Activated CD4-positive, CD25-positive, alpha-beta regulatory T cell treated with anti-CD3 and anti-CD28 coated beads, Interleukin-2, amount 50 U/mL, for 16 hours (primary cell): ENCODE measurements at places on chromosomes 7 and 10.

DNA sequence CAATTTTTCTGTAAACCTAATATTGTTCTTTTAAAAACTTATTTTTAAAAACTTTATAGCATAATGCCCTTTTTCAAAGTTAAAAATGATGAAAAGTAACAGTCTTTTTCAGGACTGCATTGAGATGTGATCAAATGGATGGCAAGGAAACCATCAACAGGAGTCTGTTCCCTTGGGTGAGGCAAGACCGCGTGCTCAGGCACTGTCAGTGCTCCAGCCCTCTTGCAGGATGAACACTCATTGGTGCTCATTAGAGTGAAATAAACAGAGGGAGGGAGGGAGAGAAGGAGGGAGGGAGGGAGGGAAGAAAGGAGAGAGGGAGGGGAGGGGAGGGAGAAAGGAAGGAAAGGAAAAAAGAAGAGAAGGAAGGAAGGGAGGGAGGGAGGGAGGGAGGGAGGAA lies 145.7 kb upstream of the CHST15 start:
- DNase-seq, result no peak

- no peak for DNase-seq
These were observed 37.2 kb upstream of the BTBD16 start for GRCh38 chr10:122233857-122234348.

DNA sequence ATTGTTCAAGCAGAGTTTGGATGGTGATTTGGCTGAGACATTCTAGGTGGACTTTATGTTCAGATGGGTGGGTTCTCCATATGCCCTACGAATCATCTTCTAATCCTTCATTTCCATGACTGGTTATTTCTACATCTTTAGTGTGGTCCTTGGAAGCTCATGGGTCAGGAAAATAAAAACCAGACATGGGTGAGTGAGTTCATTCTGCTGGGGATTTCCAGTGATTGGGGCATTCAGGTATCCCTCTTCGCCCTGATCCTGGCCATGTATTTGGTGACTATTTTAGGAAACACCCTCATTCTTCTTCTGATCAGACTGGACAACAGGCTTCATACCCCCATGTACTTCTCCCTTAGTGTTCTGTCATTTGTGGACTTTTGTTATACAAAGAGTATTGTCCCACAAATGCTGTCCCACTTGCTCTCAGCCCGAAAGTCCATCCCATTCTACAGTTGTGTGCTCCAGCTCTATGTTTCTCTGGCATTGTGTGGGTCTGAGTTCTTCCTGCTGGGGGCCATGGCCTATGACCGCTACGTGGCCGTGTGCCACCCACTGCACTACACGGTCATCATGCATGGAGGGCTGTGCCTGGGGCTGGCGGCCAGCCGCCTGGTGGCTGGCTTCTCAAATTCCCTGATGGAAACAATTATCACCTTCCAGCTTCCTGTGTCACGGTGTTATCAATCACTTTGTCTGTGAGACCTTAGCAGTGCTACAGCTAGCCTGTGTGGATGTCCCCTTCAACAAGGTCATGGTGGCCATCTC lies 19.2 kb upstream of the OR6B1 start:
- DNase-seq, result no peak

GRCh38 chr7:30841025-30841735 lies 70.0 kb downstream of the MINDY4 start:
- no peak for DNase-seq

- DNase-seq, result no peak
These were observed 334.8 kb downstream of the PARD3 start for GRCh38 chr10:34480345-34480744.

DNA sequence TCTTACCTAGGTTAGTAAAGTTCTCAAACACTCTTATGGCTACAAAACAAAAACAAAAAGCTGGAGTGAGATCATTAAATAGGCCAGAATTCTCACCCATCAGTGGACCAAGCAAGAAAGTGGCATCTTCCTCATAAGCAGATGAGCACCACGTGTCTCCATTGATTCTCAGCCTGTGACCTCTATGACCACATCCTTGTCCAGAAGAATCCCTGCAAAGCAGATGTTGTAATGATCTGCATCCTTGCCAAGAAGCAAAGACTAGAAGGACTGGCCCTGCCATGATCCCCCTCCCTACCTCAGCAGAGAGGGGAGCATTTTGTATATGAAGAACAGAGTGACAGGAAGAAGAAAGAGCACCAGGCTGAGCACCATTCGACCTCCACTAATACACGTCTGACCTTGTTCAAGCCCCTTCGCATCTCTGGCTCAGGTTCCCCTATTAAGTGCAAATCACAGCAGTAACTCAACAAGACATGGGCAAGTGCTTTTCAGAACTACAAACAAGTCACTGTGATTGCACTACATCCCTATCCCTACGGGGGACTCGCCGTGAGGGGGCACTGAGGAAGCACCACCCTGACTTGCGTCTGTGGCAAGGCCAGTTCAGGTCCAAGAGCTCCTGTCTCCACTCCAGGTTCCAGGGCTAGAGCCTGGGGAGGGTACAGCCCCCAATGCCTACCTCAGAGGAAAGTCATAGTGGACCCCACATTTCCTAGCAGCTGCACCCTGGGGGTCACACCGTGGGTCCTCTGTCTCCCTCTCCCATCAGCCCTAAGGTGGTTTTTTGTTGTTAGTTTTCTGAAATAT lies 22.2 kb upstream of the RASSF4 start:
- no peak for DNase-seq

DNA sequence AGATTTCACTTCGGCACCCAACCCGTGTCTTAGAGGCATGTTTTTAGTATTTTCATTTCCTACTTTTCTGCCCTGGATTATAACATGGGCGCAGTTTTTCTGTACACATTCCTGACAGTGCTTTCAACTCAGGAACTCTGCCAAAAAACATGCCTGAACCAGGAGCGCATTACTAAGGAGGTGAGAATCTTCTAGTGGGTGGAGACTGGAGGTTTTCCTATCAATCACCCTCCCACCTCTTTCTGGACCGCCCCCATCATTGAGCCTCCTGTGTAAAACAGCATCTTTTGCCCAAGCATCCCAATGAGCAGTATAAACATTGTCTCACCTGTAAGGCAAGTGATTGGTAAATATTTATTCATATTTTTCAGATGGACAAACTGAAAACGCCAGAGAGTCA lies 53.2 kb downstream of the STK17A start:
- DNase-seq, result no peak

DNA sequence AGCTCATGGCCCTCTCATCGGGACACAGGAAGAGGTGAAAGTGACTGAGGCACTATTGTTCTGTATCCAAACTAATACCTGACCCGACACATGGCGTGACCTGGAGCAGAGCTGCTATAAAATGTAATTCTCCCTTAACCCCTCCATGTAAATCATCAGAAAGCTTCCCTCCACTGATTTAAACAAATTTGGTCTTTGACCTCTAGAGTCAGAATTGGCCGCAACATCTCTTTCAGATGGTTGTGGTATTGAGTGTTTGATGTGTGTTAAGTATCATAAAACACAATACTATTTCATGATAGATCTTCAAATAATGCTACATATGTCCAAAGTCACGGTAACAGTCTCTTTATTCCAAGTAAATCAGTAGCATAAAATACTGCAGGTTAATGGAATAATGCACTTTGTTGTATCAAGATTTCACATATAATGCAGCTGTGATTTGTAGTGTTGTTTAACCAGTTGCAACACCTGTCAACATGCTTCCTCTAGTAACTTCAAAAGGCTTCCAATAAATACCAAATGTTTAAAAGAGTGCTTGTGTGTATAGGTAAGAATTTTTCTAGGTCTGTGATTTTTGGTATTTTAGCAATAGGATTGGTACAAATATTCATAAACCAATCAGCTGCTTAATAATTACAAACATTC lies 144.3 kb downstream of the AGMO start:
- no peak for DNase-seq

DNA sequence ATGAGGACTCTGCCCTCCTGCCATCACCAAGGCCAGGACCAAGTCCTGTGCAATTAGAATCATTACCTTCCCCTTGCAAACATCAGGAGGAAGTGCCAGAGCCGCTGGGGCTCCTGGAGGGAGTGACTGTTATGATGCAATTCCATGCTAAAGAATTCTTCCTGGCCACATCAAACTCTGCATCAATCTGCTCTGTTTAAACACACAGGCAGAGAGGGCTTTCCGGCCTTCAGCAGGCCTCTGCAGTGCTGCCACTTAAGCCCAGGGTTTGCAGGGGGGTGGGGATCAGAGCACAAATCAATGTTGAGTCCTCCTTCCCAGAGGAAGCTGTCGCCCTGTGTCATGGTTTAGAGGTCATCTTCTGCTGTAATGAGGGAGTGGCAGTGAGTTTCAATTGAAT lies 58.1 kb downstream of the CTBP2 start:
- no peak for DNase-seq

DNA sequence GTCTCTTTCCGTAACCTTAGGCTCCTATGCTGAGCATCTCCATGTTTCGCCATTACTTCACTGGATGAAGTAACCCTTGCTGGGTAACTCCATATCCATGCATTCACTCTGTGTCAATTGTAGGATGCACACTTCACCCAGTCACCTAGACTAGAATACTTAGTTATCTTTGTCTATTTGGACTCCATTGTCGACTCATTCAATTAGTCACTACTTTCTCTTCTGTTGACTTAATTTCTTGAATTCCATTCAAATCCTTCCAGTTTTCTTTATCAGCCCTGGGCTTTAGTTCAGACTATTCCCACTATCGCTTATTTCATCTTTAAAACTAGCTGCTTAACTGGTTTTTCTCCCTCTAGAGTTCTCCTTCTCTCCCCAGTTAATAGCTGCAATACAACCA lies 111.3 kb upstream of the TNS3 start:
- no peak for DNase-seq

- DNase-seq, result no peak
These were observed 3.9 kb upstream of the PAX2 start for GRCh38 chr10:100741378-100742075.

GRCh38 chr10:113459626-113460280 lies 93.1 kb upstream of the HABP2 start:
- no peak for DNase-seq

GRCh38 chr7:112144284-112145059 lies 61.7 kb downstream of the DOCK4 start:
- DNase-seq, result no peak

DNA sequence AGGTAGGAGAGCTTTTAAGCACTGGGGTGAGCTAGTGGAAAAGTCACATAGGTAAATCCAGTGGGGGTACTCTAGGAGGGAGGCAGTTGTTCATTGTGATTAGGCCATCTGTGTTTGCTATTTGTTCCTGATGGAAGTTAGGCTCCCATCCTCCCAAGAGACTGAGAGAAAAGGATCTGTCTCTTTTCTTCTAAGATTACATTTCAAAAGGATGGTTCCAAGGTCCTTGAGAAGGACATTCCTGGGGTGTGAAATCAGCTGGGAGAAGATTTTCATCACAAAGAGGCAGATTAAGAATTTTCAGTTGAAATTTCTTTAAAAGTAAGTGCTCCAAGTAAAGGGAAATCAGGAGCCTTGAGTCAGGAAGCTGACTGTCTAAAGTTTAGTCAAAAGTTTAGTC lies 210.8 kb upstream of the CSTF2T start:
- DNase-seq, result no peak

DNA sequence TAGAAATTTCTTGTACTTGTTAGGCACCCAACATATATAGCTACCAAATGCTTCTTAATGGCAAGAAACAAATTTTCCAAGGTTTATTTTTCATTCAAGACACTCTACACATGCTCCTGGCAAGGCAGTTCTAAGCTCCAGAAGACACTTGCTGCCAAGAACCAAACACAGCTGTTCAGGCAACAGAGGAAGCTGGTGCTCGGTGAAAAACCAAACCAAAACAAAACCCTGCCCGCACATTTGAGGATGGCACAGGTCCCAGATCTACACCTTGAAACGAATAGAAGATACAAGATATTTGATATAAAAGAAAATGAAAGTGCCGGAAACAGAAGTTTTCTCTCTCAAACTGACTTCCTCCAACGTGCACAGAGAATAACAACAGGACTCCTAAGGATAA lies 4.9 kb upstream of the DNTT start:
- DNase-seq, result no peak

DNA sequence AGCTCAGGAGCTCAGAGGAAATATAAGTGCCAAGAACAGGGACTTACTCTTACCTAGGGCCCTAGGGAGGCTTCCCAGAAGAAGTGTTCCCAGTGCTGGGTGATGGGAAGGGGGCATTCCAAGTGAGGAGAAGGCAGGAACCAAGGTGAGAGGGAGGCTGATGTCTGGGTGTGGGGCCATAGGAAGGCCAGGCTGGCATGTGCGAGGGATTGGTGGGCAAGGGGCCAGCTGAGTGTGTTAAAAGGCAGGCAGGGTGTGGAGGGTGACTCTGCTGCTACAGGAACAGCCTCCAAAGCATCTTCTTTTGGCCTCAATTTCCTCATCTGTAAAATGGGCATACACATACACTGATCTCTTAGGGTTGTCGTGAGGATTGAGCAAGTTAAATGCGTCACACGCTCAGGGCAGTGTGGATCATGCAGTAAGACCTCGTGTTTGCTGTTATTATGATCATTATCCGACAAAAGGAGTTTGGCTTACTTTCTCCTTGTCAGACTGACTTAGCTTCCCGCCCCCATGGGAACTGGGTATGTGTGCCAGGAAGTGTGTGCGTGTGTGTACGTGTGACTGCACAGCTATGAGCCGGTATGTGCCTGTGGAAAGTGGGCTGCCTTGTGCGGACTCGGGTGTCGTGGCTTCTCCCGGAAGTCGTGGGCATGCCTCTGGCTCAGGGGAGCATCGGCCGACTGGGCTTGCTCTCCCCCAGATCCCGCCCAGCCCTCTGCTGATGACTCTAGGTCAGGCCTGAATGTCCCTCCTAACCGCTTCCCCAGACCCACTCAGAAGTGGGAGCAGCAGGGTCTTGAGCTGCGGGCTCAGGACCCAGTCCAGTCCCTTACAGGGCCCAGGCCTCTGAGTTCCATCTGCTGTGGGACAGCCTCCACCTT lies 59.6 kb downstream of the NEURL1 start:
- DNase-seq, result no peak

DNA sequence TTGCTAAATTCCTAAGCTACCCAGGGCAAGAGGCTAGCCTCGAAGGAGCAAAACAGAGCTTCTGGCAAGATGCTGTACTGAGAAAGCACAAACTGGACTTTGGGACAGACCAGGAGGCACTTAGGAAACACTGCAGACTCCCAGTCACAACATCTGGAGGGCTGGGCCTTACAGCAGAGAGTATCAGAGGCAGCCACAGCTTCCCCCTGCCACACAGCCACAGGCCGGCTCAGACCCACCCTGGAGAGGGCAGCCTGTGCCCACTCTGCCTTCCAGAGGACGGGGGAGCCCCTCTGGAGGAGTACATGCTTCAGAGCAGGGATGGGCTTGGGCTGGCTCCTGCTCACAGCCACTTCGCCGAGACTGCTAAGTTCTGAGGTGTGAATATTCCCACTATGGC lies 17.4 kb downstream of the ESYT2 start:
- DNase-seq, result no peak

GRCh38 chr10:79379512-79380124 lies 32.3 kb downstream of the PPIF start:
- DNase-seq, result no peak
